GM12878 (cell line): ENCODE measurements at places on chromosomes 6 and 20. TPM values are rescaled to one million over a fixed set of nuclear protein-coding genes. Genes with fewer than 3 reads are reported as not detected.

DNA sequence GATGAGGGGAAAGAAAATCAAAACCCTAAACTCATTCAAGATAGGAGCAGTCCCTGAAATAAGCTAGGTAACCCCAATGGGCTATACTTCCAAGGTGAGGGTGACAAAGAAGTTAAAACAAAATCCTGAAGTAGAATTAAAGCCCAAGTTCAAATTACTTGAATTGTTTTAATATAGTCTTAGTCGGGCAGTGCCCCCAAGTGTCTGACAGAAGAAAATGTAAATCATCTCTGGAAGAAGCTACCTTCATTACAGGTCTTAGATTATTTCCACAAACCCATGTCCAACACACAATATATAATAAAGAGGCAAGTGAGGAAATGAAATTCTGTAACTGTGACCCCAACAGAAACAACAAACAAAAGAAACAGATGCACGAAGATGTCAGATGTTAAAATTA lies 36.8 kb upstream of the L3MBTL3 start:
- no peak for DNase-seq

- DNase-seq: no peak
Measured at GRCh38 chr20:37565134-37565811, 37.6 kb upstream of the BLCAP start.

GRCh38 chr6:68559070-68559469 lies 76.0 kb upstream of the ADGRB3 start:
- no peak for DNase-seq

GRCh38 chr20:51792960-51793359 lies 9.4 kb downstream of the SALL4 start:
- no peak for DNase-seq

DNA sequence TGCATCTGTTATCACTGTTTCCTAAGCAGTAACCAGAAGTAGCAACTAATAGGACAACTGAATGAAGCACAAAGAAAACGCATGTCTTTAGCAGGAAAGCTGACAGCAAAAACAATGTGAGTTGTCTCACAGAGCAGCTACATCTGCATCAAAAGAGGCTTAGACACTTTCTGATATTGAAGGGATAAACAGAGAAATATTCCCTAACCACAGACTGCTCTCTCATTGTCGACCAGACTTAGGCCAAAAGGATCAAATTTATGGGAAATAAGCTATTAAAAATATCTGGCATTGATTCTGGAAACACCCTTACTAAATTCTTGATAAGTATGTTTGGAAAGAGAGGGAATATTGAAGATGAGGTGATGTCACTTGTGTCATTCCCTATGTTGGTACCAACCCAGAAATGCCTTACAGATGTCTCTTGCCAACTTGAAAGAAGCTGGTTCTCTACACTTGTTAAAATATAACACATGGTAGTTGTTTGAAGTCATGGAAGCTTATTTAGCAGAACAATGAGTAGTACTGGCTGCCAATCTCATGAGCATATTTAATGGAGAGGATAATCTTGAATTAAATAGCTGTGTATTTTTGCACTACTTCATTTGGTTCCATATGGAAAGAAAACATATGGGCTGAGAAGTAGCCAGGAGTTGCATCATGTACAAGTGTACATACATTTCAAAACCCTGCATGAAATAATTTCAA lies 929.3 kb upstream of the MAN1A1 start:
- no peak for DNase-seq

DNA sequence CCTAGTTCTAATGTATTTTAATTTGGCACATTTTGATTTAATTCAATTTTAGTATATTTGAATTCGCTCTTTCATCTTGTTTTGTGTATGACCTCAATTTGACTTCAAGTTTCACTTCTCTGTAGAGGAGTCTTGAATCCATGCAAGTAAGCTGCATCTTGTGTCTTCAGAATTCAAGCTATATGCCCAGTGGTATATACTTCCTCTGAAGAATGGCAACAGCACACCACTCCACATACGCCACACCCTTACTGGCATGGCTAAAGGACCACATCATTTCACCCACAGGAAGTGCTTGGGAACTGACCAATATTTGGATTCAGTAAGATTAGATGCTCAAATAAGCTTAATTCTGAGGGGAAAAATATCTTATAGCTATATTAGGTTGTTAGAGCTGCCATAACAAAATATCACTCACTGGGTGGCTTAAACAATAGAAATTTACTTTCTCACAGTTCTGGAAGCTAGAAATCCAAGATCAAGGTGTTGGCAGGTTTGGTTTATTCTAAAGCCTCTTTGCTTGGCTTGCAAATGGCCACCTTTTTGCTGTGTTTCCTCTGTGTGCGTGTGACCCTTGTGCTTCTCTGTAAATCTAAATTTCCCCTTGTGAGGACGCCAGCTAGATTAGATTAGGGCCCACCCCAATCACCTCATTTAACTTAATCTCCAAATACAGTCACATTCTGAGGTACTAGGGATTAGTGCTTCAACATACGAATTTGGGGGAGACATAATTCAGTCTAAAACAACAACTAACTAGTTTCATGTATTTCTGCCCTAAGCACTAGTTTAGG lies 2.8 kb upstream of the ASF1A start:
- DNase-seq: no peak

DNA sequence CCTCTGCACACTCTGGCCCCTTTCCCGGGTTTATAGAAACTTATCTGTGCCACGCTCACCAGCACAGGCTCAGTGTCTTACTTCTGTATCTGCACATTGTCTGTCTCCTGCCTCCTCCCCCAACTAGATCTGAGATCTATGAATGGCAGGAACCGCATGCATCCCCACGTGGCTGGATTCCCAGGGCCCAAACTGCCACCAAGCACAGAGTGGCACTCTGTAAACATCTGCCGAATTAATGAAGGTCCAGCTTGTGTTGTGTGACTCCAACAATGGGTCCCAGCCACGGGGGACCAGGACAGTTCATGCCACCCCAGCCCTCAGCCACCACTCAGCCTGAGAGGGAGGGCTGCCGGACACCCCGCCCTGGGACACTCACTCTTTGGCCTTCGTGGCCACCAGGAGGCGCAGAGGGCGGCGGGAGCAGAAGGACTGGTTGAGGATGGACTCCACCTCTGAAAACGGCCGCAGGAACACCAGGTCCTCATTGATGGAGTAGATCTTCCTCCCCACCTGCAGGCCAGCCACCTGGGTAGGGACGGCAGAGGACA lies 171.1 kb downstream of the PREX1 start:
- DNase-seq: no peak

- DNase-seq: no peak
Measured at GRCh38 chr6:147418523-147418922, 90.0 kb upstream of the SAMD5 start.

- no peak for DNase-seq
Measured at GRCh38 chr6:56223995-56224394, 23.4 kb downstream of the COL21A1 start.

DNA sequence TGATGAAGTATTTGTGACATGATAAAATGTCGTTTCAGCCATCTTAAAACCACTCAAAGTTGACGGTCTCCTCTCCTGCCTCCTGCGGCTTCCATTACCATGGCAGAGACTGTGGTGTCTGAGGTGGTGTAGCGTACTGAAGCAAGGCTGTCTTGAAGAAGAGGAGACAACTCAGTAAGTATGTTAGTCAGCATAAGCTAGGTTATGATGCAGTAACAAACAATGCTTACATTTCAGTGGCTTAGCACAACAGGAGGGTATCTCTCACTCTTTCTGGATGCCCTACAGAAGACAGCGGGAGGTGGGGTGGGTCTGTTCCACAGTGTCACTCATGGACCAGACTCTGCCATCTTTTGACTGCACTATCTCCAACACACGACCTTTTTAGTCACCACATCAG lies 174.7 kb upstream of the AHI1 start:
- DNase-seq: no peak

DNA sequence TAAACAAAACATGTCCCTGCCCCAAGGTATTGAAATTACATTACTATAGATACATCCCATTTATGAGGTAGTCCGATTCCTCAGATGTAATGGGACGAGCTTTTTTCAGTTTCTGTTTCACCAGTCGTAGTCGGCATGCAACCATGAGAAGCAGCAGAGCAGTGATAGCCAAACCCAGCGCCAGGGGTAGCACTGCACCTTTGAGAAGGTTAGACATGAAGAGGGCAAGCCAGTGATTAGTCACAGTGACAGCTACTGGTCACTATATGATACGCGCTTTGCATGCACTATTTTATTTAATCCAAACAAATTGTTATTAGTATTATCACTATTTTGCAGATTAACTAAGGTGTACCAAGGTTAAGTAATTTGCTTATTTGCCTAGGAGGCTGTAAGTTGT lies 43.7 kb downstream of the LRP11 start:
- no peak for DNase-seq

- no peak for DNase-seq
Measured at GRCh38 chr6:131635384-131636340, 1.4 kb upstream of the ENPP3 start.

- DNase-seq: no peak
Measured at GRCh38 chr20:25081065-25081729, 744 bp downstream of the VSX1 start.

DNA sequence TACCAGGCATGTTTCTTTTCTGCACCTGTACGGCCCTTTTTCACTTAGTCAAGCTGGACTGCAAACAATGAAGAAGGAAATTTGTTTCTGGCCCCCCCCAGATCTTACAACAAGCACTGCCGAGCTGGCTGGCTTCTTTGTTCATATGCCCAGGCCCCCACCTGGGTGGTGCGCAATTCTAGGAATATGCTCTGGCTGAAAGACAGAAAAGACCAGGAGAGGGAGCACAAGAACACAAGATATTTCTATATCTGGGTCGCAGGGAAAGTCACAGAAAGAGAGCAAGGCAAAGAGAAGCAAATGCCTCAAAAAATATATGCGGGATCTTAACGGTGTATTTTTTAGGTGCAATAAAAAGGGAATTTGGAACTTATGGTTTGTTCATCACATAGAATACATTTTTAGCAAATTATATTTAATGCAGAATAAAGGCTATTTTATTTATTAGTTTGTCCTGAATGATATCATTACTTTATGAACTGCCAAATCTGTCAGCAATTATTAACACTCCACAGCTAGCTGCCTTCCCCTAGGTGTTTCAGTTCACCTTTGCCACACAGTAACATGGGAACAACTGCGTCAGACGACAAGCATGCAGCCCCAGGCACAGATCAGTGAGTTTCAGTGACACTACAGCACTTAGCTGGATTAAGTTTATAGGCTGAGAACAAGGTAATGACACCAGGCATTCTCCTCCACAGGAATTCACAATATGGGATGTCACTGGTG lies 76.5 kb downstream of the GJA10 start:
- DNase-seq: no peak

- DNase-seq: no peak
Measured at GRCh38 chr6:157139054-157139708, 184.1 kb downstream of the TMEM242 start.

DNA sequence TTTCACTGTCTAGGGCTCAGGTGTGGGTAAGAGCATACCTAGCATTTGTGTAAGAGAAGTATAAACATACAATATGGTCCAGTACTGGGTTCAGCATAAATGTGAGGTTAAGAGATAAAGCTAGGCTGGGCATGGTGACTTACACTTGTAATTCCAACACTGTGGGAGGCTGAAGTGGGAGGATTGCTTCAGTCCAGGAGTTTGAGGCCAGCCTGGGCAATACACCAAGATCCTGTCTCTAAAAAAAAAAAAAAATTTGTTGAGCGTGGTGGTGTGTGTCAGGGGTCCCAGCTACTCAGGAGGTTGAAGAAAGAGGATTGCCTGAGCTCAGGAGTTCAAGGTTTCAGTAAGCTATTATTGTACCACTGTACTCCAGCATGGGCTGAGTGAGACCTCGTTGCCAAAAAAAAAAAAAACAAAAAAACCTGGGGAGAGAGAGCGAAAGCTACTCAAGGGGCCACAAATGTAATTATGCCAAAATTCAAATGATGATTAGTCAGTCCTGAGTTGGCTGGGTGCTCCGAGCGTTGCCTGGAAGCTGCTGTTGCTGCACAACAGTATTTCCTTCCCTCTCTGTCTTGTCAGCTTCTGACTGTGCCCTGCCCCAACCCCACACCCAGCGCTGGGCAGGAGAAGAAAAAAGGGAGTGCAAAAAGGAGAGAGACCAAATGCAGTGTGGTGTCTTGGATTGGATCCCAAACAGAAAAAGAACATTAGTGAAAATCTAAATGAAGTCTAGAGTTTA lies 24.0 kb downstream of the CMTR1 start:
- no peak for DNase-seq

DNA sequence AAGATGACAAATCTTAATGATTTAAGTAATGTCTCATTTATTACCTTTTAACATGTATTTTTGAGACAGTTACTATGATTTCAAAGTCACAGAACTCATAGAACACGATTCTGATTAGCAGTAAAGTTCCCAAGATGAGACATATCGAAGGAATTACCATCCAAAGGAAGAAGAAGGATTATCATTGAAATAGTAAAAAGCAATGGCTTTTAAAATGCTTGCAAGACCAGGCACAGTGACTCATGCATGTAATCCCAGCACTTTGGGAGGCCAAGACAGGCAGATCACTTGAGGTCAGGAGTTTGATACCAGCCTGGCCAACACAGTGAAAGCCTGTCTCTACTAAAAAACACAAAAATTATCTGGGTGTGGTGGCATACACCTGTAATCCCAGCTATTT lies 219.2 kb downstream of the KHDC1L start:
- no peak for DNase-seq

DNA sequence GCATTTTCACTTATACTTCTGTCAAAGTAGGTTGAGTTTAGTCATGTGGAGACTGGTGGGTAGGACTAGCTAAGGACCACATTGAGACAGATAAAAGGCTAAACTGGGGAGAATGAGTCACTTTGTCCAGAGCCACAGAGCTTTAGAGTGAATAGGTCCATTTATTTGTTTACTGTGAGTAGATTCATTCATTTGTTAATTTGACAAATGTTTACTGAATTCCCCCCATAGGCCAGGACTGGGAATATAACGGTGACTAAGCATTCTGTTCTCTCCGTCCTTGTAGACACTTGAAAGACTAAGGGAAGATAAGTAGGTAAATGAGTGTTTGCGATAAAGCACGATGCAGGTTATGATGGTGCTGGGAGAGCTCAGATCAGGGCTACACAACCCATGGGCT lies 699.7 kb upstream of the ID4 start:
- DNase-seq: no peak

- DNase-seq: peak; percentile 80
Measured at GRCh38 chr6:7154341-7155139, 46.8 kb downstream of the RREB1 start.

DNA sequence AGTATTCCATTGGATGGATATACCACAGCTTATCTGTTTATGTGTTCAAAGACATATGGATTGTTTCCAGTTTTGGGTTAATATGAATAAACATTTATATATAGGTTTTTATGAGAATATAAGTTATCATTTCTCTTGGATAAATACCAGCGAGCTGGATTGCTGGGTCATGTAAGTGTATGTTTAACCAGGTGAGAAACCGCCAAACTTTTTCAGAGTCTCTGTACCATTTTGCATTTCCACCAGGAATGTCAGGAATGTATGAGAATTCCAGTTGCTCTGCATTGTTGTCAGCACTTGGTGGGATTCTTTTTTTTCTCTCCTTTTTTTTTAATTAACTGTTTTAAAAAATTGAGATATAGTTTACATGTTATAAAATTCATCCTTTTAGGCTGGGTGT lies 52.1 kb downstream of the PHF20 start:
- no peak for DNase-seq

MICB gene
- 12.2 and 12.6 TPM in 2 replicates for polyA plus RNA-seq

ZNF512B gene
- polyA plus RNA-seq: 1.1 and 1.3 TPM in 2 replicates

BTN1A1 gene
- 0.18 and 1.4 TPM in 2 replicates for polyA plus RNA-seq

BMP6 gene
- polyA plus RNA-seq: not detected in 2 replicates

PPP1R14C gene
- polyA plus RNA-seq: 0.42 and 0.50 TPM in 2 replicates

TNFAIP3 gene
- 119 and 128 TPM in 2 replicates for polyA plus RNA-seq

MRPL2 gene
- polyA plus RNA-seq: 120 and 125 TPM in 2 replicates

POU5F1 gene
- polyA plus RNA-seq: 1.1 and 1.8 TPM in 2 replicates

HLA-DOB gene
- polyA plus RNA-seq: 29.6 and 30.2 TPM in 2 replicates

PPIL6 gene
- polyA plus RNA-seq: 0.17 and 0.22 TPM in 2 replicates

PAK5 gene
- polyA plus RNA-seq: not detected in 2 replicates

SOX4 gene
- polyA plus RNA-seq: 32.3 and 32.7 TPM in 2 replicates
